Osteoblast (primary cell): ENCODE measurements at places on chromosomes 6 and 20. TPM values are rescaled to one million over a fixed set of nuclear protein-coding genes. Genes with fewer than 3 reads are reported as not detected.

The DAAM2 gene
- total RNA-seq: 29.0 and 46.9 TPM in 2 replicates

The CASS4 gene
- total RNA-seq: under 0.01 TPM in 2 replicates

The ELOVL2 gene
- total RNA-seq: under 0.01 and 0.29 TPM in 2 replicates

The FUT9 gene
- total RNA-seq: not detected in 2 replicates

The NINL gene
- total RNA-seq: 14.1 and 14.8 TPM in 2 replicates

The PGC gene
- total RNA-seq: not detected in 2 replicates

The DLL1 gene
- 0.29 and 0.36 TPM in 2 replicates for total RNA-seq

The ADTRP gene
- 0.72 and 1.2 TPM in 2 replicates for total RNA-seq

The ANKRD66 gene
- not detected in 2 replicates for total RNA-seq

The IMPG1 gene
- total RNA-seq: not detected in 2 replicates

The MLN gene
- total RNA-seq: not detected in 2 replicates

The ESR1 gene
- total RNA-seq: 2.4 and 3.3 TPM in 2 replicates
